ENCODE measurements at places on chromosomes 3 and 15.

GRCh38 chr3:107392549-107393165 is 15.4 kb downstream of the CCDC54 start:
- DNase-seq, result no peak

DNA sequence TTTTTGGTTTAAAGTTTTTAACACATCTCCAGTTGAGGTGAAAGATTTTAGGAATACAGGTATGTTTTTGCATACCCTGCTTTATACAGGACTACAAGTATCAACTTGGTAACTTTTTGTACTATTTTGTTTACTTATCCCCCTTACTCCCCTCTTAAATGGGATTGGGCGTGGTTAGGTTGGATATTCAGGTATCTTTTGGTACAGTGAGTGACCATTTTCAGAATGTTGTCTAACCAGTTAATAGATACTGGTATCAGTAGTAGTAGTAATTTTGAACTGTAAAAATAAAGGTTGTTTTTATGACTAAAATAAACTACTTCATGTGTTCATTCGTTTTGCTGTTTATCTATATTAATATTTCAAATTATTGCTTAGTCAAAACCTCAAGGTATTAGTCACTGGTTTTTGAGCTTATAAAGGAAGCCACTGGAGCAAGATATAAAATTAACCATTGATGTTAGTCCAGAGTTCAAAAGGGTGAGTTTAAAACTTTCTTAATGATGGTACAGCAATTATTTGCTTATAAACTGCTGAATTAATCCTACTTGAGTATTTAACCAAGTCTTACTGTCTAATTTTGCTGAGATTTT is 3.3 kb downstream of the MME start:
- no peak for DNase-seq

GRCh38 chr15:69478259-69478781 is 25.7 kb downstream of the RPLP1 start:
- DNase-seq, result peak; percentile 31

GRCh38 chr3:155101398-155101797 is 21.3 kb downstream of the MME start:
- DNase-seq, result no peak

GRCh38 chr3:107578523-107578922 is 55.8 kb downstream of the BBX start:
- no peak for DNase-seq

DNA sequence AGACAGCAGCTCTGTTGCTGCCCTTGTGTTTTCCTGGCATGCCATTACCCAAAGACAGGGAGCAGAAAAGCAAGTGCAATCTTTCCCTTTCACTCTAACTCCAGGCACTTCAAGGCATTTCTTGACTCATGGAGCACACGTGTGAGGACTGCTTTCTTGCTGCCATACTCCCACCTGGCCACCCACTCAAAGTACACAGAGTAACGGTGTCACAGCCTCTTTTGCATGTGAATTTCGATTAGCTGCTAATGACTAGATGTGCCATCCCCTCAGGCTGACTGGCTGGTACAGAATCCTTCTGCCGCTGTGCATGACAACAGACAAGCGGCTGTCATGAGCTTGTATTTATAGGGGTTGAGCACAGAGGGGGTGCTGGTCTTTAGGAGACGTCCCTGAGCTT is 380.6 kb downstream of the CTNNB1 start:
- DNase-seq, result no peak

- peak; percentile 88 for DNase-seq
Measured at GRCh38 chr3:44439499-44440295, 37.8 kb downstream of the ZNF445 start.

DNA sequence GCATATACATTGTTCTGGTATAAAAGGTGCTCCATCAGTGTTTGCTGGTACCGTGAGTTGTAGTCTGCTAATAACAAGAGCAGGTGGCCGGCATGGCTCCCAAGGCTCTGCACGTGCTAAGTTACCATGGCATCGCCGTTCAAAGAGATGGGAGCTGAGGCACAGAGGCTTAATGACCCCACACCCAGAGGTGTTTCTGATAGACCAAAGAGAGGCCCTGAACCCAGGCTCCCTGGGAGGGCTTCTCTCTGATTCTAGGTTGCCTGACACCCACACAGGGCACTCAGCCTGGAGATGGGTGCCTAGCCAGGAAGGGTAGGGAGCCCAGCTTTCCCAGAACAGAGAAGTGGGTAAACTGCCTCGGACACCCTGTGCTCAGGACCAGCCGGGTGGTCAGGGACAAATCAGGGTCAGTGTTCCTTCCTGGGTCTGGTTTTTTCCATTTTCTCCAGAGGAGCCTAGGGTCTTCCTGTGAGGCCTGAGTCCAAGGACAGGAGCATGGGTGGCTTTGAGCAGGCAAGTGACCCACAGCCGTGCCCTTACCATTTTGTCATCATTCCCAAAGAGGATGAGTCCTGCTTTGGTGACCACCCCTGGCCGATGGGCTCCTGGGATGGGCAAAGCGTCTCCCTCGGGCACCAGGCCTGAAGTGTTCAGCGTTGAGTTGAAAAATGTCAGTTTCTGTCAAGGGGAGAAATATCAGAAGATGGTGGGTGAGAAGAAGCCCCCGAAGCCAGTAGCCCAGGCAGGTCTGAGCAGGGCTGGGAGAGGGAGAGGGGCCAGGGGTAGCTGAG is 27.3 kb downstream of the ALDH1L1 start:
- DNase-seq, result no peak

Measured in activated CD4-positive, alpha-beta T cell treated with anti-CD3 and anti-CD28 coated beads, Interleukin-10, Interleukin-2, amounts not matched to agents 100 ng/mL and 50 ng/mL, durations not matched to agents 16 hours and 8 hours (primary cell).